Hindlimb muscle (tissue), 1 donor: ENCODE measurements at places on chromosomes 7 and 10.

GRCh38 chr10:126027692-126028091 is 131.3 kb downstream of the FANK1 start:
- DNase-seq: no peak

DNA sequence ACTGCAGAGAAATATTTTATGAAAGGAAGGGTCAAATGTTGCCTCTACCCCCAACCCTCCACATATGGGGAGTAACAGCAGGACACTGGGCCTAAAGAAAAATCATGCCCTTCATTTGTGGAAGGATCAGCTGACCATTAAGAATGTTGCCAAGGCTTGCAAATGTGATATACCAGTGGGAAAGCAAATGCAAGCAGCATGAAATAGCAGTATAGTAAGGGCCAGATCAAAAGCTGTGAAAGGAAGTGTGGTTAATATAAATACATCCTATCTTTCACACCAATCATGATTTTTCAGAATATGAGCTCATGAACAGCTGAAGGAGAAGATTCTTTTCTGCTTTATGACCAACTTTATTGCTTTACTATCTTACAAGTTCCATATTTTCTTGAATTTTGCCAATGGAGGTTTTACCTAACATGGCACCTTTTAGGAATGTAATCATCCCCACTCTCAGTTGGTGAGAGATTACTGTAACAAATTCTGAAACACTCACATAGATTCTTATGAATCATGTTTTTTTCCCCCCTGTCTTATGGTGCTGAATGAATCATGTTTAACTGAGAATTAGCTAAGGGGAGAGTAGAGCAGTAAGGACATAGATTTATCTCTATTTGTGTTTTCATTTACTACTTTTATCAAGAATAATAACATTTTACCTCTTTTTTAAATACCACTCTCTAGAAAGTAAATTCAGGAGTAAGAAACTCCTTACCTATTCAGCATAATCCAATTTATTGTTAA is 12.1 kb upstream of the ATAD1 start:
- no peak for DNase-seq

DNA sequence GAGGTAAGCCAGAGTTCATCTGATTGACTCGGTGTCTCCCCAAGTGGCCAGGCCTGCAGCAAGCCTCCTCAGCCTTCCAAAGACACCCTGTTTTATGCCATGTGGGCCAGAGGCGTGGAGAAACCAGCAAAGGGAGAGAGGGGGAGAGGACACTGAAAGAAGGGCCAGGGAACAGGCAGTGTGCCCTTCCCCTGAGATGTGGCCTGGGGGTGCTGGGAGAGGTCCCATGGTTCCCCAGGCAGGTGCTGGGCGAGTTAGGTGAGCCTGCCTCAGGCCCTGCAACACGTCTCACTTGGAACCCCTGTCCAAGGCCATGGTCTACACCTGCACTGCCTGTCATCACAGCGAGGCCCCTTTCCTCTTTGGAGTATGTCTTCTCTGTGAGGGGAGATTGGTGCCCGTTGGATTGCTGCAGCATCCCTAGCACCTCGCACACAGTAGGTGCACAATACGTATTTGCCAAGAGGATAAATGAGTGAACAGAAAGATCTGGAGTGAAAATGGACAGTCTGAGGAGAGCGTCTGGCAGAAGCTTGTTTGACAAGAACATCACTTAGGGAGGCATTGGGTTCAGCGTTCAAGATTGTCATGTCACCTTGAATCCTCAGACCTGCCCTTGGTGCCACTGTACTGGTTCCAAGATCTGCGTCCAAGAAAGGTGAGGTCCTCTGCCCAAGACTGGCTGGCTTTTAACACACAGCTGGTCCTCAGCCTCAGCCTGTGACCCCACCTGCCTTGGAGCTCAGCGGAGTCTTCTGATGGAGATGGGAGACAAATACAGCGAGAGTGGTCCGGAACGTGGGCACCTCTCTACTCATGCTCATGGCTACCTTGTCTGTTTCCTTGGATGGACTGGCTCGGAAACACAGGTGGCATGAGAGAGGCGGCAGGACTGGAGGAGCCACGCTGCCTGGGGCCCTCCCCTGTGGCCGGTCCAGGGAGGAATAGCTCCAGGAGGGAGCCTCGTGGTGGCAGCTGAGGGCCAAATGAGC is 39.8 kb upstream of the NUB1 start:
- no peak for DNase-seq

DNA sequence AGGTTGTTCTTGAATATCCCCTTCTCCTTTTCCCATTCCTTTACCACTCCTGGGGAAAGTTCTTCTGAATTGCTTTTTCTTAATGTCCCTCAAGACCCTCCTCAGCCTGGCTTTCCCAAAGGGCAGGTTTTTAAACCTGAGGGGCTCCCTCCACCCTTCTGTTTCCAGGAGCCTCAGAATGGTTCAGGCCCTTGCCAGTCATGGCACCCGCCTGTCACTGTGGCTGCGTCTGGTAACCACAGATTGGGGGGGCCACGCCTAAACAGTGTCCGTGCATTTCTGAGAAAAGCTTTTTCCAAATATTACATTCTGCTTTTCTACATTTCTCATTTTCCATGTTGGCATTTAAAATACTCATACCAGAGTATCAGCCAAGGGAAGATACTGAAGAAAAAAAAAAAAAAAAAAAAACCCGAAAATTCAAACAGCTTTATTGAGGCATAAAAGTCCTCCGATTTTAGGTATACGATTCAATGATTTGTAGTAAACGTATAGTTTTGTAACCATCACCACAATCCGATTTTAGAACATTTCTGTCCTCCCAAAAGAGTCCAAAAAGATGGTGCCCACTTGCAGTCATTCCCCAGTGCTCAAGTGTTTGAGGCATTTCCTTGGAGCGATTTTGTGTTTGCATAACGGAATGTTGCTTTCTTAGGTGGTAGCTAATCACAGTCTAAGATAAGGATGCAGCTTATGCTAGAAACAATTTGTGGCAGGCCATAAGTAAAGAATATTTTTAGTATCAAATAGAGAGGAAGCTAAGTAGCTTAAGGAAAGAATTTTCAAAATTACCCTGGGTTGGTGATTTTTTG is 22.1 kb downstream of the HKDC1 start:
- DNase-seq: no peak
